ENCODE measurements at places on chromosomes 5 and 9.

DNA sequence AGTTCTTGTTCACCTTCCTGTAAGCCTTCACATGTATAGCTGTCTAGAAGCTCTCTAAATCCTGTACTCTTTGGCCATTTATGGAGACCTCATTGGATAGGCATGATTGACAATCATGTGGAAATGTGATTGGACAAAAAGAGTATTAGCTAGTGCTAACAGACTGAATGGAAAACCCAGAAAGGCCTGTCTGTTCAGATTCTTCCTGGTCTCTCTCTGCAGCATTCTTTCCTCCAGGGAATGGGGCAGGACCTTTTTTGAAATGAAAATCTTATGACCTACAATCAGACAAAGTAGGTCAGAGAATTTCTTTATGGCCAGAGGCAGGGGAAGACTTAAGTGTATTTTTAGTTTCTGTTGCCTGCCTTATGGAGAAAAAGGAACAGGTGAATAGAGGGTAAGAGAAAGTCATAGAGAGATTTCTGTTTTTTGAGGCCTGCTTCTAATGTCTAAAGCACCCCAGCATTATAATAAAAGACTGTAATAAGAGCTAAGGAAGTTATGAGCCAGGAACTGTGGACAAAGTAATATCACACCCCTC, 152.4 kb upstream of the CCDC152 start:
- DNase-seq = no peak

DNA sequence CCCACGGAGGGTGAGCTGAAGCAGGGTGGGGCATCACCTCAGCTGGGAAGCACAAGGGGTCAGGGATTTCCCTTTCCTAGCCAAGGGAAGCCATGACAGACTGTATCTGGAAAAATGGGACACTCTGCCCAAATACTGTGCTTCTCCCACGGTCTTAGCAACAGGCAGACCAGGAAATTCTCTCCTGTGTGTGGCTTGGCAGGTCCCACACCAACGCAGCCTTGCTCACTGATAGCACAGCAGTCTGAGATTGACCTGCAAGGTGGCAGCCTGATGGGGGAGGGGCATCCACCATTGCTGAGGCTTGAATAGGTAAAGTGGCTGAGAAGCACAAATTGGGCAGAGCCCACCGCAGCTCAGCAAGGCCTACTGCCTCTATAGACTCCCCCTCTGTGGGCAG, 23.2 kb downstream of the RAB3C start:
- peak; percentile 38 for DNase-seq

DNA sequence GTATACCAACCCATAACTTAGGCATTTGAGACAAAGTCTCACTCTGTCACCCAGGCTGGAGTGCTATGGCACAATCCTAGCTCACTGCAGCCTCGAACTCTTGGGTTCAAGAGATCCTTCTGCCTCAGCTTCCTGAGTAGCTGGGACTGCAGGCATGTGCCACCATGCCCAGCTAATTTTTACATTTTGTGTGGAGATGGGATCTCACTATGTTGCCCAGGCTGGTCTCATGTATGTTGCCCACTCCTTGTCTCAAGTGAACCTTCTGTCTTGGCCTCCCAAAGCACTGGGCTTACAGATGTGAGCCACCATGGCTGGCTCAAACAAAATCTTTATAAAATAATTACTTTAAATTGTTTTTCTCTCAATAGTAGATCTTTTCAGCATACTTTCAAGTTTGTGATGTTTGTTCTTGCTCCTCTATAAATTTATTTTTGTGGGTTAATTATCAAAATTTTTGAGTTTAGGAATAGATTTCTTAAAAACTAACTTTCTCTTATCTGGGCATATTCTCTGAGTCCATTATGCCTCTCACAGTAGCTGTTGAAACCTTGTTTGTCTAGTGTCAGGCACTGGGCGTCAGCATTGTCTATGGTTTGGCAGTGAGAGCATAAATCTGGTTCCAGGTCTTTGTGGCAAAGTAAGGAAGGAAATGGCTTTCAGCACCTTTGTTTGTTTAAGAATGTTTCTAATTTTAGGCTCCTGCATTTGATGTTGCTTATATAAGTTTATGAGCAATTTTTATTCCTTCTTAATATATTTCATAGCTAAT, 38.7 kb downstream of the NLN start:
- DNase-seq = no peak

DNA sequence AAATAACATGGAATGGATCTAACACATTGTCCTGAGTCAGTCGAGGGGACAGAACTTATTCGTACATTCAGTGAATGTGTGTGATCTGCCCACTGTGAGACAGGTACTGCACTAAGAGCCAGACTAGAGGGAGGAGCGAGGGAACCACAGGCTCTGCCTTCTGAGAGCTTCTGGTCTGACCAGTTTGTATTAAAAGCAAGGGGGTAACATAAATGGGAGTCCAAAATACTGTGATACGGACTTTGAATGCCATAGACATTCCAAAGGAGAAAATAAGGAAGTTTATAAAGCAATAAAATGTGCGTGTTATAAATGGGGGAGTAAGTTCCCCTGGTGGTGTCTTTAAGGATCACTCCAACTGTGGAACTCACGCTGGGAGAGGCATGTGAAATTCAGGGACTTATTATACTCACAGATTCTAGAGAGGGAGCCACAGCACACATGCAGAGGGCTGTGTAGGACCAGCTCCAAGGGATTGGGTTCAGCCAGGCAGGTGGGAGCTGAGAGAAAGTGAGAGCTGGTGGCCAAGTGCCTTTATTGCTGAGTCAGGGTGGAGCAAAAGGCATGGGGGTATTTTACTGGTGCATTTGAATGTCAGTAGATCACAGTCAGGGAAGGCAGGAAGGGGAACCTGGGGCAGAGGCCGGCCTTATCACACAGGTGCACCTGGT, 186.5 kb upstream of the WWC1 start:
- DNase-seq = no peak

- DNase-seq = no peak
Measured at GRCh38 chr9:107249665-107250285, 33.3 kb upstream of the RAD23B start.

DNA sequence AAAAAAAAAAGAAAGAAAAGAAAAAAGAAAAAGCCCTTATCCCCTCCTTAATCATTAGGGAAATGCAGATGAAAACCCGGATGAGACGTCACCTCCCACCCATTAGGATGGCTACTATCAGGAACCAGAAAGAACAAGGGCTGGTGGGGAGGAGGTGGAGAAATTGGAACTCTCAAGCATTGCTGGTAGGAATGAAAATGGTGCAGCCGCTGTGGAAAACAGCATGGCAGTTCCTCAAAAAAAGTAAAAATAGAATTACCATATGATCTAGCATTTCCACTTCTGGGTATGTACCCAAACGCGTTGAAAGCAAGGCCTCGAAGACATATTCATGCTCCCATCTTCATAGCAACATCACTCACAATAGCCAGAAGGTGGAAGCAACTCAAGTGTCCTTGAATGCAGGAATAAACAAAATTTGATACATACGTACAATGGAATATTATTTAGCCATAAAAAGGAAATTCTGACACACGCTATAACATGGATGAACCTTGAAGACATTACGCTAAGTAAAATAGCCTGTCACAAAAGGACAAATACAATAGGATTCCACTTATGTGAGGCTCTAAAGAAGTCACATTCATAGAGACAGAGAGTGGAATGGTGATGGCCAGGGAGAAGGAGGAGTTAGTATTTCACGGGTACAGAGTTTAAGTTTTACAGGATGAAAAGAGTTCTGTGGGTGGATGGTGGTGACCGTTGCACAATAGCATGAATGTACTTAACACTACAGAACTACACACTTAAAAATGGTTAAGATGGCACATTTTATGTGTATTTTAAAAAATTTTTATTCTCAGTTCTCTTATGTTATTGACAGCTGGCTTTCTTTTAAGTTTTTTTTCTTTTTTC, 166.8 kb upstream of the IER5L start:
- no peak for DNase-seq

GRCh38 chr5:68646144-68646543, 430.6 kb downstream of the PIK3R1 start:
- no peak for DNase-seq

DNA sequence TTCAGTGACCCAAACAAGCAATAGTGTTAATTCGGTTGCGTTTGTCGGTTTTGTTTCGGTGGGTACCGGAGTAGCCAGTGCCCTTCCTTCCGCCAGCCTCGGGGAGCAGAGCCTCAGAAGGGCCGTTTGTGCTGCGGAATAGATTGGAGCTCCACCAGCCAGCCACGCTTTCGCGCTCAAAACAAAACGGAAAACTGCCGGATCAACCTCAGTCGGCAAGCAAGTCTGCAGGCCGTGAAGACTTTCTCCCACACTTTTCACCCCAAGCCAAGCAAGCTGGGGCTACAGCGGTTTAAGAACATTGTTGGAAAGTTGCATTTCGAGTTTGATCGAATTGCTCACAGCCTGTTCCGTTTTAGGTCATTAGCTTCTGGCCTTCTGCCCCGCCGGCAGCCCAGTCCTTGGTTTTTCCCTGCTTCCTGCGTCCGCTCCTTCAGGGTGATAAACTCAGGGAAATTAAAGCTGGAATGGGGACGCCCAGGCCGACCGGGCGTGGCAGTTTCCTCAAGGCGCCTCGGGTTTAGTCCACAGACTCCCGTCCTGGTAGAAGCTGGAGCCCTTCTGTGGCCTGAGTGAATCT, 803 bp upstream of the CCNO start:
- DNase-seq = no peak

GRCh38 chr5:100842080-100842479, 61.0 kb downstream of the ST8SIA4 start:
- DNase-seq = no peak

DNA sequence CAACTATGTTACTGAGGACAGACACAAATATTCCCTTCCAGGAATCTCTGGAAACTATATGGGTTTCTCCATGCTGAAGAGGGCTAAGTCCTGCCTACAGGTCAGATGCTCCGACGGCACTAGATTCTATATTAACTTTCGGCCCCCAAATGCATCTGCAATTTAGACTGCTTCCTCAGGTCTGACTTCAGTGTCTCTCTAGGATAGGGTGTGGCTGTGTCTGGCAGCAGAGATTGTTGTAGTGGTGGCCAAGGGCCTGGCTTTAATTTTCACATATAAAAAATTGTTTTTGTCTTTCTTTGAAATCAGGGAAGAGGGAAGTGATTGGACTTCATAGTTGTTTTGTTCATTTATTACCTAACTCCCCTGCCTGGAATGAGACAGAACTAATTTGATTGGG, 101.8 kb downstream of the PJA2 start:
- DNase-seq = no peak

- no peak for DNase-seq
Measured at GRCh38 chr5:157175071-157175612, 5.5 kb upstream of the ITK start.

DNA sequence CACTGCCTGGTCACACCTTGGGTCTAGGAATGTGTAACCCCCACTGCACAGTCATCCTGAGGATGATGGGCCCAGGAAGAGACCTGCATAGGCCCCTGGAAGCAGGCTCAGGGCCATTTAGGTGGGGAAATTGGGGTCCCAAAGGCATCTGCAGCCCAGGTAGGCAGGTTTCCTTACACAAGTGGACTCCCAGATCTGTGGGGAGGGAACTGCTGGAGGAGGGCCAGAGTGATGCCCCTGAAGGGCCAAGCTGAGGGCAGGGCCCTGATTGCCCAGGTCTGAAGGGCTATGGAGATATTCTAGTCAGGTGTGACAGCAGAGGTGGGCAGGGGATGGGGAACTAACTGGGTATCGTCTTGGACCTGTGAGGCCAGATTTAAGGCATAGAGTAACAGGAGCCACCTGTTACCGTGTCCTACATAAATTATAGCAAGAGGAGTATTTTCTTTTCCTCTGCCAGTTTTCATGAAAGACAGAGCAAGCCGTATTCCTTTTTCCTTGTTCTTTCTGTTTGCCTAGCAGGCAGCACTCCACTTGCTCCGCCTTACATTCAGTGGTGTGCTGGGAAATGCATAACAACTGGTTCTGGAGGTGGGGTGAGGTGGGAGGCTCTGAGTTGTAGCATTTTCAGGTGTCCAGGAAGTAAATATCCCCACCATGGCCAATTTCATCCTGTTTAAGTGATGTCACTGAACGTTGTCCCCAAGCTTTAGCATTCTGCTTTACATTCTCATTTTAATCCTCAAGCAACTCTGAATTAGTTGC, 41.3 kb downstream of the PPARGC1B start:
- no peak for DNase-seq

DNA sequence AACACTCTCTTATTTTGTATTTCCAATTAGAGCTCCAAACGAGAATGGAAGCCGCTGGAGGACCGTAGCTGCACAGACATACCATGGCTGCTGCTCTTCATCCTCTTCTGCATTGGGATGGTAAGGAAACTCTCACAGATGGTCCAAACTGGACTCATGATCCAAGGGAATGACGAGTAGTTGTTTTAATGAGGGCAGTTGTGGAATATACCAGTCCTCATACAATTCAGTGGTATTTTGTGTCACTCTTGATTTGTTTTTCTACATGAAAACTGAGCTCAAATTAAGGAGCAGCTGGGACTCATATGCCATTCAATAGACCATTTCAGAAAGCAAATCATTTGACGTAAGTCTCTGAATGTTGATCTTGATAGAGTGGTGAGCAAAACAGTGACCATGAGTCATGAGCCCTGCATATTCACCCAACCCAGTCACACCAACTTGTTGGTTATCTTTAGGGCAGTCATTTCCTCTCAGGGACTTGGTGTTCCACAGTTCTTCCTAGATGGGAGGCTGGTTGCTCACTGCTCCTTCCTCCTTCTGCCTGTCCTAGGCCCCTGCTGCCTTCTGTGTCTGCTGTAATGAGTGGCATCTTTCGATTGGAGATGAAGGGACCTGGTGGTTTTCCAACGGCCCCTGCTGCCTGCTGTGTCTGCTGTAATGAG, 54.9 kb downstream of the SLC44A1 start:
- no peak for DNase-seq

GRCh38 chr9:9912459-9912858, 700.3 kb downstream of the PTPRD start:
- DNase-seq = no peak

GRCh38 chr9:131233995-131234394, 42.3 kb downstream of the FAM78A start:
- DNase-seq = no peak

DNA sequence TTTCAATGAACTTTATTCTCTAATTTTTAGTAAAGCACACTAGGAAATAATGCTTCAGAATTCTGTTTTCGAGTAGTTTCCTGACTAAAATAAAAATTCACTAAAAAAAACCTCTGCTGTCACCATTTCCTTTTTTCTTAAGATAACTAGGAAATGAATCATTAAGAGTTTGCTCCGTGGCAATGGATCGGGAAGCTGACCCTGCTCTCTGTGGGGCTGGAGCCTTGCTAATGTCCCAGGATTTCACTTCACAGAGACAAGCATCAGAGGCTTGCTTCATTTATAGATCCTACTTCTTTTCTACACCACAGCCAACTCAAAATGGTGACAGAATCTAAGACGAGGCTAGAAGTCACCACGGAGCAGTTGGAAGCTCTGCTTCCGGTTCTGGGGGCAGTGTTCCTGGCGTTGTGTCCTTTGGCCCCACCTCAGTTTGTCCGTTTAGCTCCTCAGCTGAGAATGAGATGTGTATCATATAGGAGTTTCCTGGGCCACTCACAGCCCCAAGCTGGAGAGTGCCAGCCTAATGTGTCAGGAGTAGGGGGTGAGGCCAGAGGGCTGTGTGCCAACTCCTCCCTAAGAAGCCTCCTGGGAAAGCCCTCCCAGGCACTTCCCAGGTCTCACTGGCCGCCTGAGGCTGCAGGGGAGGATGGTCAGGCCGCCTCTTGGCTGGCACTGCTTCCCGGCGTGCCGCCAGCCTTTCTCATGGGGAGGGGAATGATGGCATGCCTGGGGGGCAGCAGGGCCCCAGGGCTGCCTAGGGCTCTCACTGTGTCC, 19.6 kb downstream of the TENT4A start:
- no peak for DNase-seq
